Thoracic aorta (tissue), 2 donors: ENCODE measurements at places on chromosomes 7 and 10.

GRCh38 chr7:49488573-49488972 lies 284.9 kb upstream of the VWC2 start:
- DNase-seq: no peak

GRCh38 chr7:157234271-157234670 lies 95.5 kb downstream of the UBE3C start:
- no peak for DNase-seq

DNA sequence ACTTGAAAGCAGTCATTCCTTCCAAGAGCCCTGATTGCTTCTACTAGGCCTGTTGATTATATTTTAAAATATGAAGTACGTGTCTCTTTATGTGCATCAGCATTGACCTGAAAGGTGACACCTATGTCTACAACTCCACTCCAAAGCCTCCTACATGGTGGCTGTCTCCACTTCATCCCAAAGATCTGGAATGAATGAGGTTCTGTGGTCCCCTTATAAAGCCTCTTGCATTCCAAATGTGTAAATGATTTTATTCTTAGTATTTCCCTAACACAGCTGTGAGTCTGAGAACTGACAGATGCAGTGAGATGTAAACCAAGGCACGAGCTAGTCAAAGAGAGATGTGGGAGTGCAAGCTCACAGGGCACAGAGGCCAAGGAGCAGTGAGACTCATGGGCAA lies 176.0 kb upstream of the SVIL start:
- DNase-seq: no peak

- no peak for DNase-seq
Observed at GRCh38 chr7:128211626-128212025, 29.5 kb upstream of the LEP start.

GRCh38 chr7:7265081-7266075 lies 83.0 kb downstream of the C1GALT1 start:
- DNase-seq: no peak

DNA sequence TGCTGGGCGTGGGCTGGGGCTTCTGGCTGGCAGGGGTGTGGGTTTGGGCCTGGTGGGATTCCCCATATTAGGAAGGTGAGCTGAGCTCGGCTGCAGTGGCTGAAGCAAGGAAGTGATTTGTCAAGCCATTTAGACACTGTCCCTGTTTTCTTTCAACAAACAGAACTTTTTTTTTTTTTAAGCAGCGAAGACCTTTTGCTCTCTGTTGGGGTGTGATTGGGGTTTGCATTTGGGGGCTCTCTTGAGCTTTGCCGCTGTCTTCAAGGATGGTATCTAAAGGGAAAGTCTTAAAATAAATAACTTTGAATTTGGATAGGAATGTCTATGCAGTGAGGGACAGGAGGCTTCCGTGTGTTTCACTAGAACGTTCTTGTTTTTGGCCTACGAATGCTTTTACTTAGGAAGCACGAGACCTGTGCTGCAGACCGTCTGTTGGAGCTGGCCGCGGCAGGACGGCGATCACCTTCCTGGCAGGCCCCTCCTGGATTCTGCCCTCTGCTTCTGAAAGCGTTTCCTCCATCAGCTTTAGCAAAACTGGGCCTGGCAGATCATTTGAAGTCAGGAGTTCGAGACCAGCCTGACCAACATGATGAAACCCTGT lies 43.9 kb downstream of the FOXK1 start:
- DNase-seq: no peak

DNA sequence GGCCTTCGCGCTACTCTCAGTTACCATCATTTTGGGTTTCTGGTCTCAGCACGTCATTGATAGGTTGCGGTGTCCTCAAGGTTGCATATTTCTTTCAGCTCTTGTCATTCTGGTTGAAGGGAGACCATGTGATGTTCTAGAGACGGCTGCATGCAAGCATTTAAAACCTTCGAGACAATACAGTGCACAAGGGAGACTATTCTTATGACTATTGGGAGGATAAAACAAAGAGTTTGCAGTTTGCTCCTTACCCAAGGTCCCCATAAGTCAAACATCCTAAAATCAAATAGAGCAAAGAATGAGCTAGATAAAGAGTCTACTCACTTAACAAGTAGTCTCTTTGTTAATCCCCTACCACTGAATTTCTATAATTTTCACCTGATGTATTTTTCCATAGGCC lies 39.1 kb downstream of the NPVF start:
- DNase-seq: no peak

GRCh38 chr7:135414850-135415439 lies 95.0 kb downstream of the CNOT4 start:
- no peak for DNase-seq

DNA sequence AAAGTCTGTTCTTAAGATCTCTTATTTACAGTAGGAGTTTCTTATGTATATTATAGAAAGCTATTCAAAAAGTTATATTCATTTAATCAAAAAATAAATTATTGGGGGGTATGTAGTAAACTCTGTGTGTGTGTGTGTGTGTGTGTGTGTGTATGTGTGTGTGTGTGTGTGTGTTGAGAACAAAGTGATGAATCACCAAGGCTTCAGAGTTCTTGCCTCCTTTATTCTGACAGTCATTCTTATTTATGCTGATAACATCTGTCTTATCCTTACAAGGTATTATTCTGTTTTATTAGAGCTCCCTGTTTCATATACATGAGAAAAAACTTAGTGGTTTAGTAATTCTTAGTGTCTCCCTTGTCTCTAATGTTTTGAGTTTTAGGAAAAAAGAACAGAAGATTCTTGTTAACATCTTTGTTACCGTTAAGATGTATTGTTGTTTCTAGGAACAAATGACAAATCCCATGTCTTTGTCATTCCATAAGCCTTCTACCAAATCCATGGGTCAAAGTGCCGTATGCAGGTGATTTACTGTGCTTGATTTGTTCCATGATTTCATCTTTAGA lies 424.0 kb downstream of the EXOC4 start:
- no peak for DNase-seq

DNA sequence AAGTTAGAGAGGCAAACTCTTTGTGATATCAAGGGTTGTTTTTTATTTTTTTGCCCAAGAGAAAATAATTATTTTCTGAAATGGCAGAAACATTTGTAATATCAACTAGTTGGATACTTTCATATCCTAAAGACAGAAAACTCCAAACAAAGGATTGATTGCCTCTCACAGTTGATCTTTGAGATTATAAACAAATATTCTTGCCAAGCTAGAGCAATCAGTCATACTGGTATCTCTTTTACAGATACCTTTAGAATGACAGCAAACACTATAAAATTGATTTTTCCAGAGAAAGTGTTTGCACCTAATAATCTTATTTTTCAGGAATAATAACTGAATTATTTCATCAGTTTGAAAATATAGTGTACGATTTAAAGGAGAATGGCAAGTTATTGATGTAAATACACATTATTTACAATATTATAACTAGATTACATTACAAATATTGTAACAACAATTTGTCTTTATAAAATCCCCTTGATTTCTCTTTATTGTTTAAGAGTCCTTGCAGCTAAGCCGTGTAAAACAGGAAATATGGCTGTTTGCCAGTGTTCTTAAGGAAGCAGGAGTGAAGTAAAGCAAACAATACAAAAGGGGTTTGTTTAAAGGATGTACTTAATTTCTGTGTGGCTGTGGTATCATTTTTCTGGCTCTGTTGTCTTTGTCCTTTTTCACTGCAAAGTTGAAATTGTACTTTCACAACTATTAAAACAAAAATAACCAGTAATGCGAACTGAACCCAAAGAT lies 58.4 kb downstream of the MAPK8 start:
- no peak for DNase-seq

DNA sequence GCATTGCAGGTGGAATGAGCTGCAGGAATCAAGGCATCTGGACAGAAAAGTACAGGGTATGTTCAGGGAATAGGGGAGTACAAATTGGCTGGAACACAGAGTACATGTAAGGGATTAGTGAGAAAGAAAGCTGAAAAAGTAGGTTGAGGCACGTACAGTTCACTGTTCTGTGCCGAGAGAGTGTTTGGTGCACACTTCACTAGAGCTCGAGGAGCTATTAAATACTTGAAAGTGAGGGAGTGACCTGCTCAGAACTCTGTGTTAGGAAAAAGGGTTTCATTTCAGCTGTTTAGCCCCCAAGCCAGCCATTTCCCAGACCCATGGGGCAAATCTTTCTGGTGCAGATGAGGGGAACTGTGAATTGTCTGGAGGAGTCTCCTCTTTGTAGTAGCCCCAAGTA lies 115.2 kb downstream of the TBXAS1 start:
- DNase-seq: no peak

DNA sequence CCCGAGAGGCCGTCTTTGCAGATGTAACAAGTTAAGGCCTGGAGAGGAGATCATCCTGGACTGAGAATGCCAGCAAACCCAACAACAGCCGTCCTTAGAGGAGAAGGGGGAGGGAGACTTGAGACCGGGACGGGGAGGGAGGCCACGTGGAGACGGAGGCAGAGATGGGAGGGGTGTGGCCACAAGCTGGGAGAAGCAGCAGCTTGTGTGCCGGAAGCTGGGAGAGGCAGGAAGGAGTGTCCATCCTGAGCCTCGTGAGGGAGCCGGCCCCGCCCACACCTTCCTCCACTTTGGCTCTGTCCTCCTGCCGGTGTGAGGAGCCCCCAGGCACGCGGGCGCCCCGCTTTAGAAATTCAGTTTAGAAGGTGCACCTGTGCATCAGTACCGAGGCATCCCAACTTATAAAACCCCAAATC lies 95.7 kb downstream of the DNAJB6 start:
- no peak for DNase-seq

DNA sequence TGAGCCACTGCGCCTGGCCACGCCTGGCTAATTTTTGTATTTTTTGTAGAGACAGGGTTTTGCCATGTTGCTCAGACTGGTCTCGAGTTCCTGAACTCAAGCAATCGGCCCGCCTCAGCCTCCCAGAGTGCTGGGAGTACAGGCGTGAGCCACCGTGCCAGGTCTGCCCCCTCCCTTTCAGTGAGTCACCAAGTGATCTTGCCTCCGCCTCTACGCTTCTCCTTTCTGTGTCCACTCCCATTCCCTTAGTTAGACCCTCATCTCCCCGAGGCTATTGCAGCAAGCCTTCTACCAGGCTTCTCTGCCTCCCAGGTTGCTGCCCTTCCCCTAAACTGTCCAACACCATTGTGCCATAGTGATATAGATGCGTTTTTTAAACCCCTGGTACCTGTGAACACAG lies 32.9 kb downstream of the CDC123 start:
- DNase-seq: no peak

GRCh38 chr10:133143546-133143945 lies 16.5 kb upstream of the KNDC1 start:
- no peak for DNase-seq

DNA sequence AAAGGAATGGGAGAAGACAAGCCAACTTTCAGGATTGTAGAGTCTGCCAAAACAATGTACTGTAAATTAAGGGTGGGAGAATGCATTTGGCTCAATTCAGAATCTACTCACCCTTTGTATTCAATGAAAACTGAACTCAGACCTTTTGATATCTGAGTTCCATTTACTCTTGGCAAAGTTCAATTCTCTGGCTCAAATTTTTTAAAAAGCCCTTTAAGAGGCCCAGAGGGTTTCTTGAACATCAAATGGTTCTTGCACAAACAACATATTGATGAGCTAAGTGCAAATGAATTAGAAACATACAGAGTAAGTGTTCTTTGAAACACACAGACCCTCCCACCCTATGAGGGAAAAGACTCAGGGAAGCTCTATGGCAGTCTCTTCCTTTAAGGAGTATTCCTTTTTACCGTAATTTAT lies 5.2 kb upstream of the XPNPEP1 start:
- DNase-seq: no peak

GRCh38 chr10:14605231-14605925 lies 169.3 kb downstream of the FAM107B start:
- no peak for DNase-seq

- DNase-seq: no peak
Observed at GRCh38 chr7:70325509-70326101, 727.3 kb downstream of the AUTS2 start.

DNA sequence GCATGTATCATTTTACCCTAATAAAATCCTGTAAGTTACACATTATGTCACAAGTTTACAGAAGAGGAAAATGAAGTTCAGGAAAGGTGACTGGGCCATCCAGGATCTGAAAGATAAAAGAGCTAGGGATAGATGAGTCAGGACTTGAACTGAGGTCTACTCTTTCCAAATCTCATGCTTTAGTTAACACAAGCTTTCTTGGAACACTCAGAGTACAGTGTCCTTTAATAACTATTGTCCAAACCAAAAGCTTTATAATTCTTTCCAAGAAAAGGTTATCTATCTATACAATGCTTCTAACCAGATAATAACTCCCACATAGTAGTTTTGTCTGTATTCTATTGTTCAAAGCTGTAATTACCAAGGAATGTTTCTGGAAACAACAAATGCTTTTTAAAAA lies 164.6 kb downstream of the LRRN3 start:
- no peak for DNase-seq
